Tongue (tissue), 3 donors: ENCODE measurements at places on chromosomes 6 and 20.

DNA sequence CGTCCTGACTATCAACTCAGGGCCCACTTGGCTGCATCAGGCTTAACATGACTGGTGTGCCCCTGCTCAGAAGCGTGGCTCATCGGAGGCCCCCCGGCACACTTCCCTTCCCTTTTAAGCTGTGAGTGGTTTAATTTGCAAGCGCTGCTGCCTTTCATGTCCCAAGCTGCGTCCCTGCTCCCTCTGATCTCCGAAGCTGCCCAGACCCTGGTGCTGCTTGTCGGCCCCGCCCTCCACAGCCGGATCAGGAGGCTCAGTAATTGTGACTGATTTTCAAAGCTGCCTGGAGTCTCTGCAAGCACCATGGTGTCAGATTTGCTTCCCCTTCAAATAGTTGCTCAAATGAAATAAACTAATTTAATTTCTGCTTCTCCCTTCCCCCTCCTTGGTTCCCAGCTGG lies 71.1 kb downstream of the CDH22 start:
- DNase-seq = no peak

- DNase-seq = no peak
These were observed 113.7 kb upstream of the PDE10A start for GRCh38 chr6:165776691-165777090.

- no peak for DNase-seq
These were observed 149.1 kb downstream of the LMBRD1 start for GRCh38 chr6:69647726-69648125.

GRCh38 chr6:1600764-1601157 lies 9.0 kb upstream of the FOXC1 start:
- DNase-seq = no peak

DNA sequence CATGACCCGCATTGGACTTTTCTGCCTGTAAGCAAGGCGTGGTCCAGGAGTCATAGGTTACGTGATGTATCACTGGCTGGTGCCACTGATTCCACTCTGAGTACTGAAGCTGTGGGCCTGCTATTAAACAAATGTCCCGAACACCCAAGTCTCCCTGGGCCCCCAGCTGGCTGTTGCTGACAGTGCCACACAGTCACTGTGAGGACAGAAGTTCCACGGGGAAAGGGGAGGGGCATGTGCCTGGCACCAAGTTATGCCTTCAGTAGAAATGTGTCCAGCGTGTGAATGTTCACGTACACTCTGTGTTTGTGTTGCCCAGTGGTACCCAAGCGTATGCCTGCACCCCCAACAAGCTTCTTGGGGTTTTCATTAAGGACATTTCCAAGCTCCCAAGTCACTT lies 171.4 kb upstream of the QKI start:
- no peak for DNase-seq

DNA sequence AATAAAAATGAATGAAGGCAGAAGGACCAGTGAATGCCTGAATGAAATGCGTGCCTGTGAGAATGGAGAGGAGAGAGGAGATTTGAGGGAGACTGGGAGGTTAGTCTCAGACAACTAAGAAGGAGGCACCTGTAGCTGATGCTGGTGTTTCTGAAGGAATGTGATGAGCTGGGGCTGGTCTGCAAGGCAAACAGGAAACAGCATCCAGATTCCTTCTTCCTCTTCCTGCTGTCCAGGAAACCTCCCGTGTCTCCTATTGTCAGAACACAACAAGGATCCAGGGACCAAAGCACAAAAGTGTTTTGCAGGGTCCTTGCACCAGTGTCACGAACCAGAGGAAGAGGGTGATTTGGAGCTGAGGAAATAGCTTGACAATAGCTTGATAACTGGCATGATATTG lies 50.4 kb upstream of the TAB2 start:
- DNase-seq = no peak

DNA sequence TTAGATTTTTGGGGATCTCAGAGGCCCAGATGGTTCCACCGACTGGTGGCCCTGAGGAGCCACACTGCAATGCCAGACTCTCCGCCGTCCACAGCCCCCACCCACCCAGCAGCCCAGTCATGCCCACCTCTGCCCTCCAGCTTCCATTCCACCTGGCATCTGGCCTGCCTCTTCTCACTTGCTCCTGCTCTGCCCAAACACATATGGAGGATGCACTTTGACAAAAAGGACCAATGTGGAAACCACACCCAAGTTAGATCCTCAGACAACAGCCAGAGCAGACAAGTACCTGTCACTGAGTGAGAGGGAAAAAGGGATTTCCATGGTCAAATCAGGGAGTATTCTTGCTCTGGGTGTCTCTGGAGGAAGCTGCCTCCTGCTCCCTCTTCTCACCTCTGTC lies 120.6 kb upstream of the NXT1 start:
- no peak for DNase-seq

GRCh38 chr20:5540091-5540490 lies 210.1 kb upstream of the SHLD1 start:
- DNase-seq = no peak

DNA sequence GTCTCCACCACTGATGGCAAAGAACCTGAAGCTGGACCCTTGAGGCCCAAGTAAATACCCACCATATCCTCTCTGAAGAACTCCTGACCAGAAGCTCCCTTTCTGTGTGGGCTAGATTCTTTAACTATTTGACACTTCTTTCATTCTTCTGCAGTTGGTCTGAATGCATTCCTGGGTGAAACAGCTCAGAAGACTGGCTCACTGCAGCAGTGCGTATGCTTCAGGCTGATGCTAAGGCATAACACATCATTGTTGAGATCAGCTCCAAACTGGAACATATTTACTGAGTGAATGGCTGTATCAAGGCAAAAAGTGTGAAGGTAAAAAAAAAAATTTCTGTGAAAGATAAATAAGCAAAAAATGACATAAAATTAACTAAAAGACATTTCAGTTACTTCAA lies 19.7 kb downstream of the ZSCAN23 start:
- no peak for DNase-seq

- no peak for DNase-seq
These were observed 14.3 kb downstream of the TTPAL start for GRCh38 chr20:44489931-44490330.
